ENCODE measurements at places on chromosomes 7 and 10.

DNA sequence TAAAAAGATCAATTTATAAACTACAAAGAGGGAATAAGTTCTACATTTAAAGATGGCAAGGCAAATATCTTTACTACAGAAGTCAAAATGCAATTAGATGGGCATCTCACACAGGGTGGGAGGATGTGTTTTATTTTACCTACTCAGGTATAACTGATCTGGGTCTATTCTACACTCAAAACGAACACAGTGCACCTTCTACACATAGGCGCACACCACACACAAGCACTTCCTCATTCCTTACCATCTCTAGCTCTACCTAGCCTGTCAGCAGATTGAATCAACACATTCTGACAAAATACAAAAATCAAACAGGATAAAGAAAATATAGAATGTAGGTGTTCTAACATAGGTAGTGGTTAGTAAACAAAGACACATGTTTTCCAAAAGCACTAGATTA lies 64.8 kb downstream of the SGCE start:
- no peak for DNase-seq

DNA sequence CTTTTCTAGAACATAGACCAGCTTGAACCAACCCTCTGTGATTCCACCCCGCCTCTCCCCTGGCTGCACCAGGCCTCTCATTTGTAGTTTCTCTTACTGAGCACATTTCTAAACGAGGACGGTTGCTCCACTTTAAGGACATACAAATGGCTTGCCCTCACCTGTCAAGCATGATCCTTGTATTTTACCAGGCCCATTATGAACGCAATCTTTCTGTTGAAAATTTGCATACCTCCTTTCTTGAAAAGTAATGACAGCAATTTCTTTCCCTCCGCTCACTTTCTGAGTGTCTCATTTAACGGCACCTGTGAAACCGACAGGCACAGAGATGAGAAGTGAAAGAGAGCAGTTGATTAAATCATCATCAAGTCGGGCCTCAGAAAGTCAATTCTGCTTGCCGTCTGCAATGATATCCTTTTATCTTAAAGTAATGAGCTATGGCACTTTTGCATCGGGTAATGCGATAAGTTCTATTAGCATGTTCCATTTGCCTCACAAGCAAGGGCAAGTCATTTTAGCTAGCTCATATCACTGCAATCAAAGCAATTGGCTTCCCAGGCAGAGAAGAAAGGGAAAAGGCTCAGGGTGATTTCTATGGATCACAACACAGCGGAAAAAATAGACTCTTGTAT lies 705.6 kb upstream of the GALNT17 start:
- DNase-seq, result no peak

DNA sequence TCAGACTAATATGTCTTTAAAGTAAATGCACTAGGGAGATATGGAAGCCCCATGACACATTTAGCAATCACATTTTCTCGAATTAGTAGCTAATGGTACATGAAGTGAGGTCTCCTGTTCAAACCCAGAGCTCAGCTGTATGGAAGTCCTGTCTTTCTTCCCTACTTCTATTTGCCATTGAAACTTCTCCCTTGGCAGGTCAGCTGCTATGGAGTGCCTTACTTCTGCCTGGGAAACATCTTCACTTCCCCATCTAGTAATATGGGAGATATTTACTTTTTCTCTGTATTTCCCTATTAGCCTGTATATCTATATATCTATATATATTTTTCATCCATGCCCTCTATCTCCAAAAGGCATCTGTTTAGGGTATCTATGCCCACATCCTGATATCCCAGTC lies 225.3 kb upstream of the INHBA start:
- no peak for DNase-seq

GRCh38 chr7:108012499-108013430 lies 9.8 kb upstream of the LAMB1 start:
- DNase-seq, result no peak

DNA sequence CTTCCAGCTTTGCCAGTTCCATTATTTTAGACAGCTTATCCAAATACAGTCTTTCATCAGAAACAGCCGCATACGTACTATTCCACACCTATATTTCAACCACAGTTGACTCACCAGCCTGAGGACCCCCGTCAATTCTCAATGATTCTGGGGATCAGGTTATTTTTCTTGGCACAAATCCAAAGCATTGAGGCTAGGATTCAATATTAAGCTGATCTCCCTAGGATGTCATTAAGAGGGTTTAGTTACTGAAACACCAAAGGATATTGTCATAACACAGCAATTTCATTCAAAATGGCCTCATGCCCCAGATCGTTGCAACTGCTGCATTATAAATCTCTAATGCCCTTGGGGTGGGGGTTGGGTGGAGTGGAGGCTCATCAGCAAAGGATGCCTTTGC lies 214.6 kb downstream of the PTEN start:
- DNase-seq, result no peak

DNA sequence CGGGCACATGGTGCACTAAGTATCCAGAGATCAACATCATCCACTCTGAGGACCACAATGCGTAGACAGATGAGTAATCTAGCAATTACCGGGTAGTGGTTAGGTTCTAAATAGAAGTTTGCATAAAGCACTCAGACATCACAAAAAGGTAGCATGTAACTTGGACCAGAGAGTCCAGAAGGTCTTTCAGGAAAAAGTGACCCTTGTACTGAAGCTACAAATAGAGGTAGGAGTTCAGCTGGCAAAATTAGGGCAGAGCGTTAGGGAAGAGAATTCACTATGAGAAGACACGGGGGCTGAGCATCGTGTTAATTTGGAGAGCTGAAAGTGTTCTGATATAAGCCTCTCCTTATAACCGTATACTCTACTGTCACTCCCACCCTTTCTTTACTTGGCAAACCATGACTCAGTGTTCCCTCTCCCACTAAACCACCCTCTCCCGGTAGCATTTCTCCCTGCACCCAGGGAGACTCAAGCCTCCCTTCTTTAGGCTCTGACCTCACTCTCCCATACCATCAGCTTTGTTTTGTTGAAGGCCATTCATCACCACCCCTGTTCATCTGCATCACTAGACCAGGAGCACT lies 222.2 kb upstream of the FZD1 start:
- DNase-seq, result no peak

- DNase-seq, result no peak
These were observed 903 bp downstream of the ZNF655 start for GRCh38 chr7:99559175-99559915.

DNA sequence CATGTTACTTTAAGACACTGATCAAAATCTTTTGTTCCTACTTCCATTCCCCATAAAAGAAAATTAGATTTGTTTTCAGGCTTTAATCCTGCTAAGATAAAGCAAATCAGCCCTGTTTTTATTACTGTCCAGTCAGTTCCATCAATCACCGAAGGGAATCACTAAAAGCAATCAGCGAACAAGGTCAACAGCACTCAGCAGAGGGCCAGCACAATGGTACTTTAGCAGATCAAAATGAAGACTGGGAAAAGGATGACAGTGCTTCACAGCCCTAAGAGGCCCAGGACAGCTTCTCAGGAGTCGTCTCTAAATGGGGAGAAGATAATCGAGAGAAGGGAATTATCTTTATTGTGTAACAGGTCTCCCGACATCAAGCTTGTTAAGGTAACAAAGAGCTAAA lies 32.7 kb downstream of the SEM1 start:
- no peak for DNase-seq

DNA sequence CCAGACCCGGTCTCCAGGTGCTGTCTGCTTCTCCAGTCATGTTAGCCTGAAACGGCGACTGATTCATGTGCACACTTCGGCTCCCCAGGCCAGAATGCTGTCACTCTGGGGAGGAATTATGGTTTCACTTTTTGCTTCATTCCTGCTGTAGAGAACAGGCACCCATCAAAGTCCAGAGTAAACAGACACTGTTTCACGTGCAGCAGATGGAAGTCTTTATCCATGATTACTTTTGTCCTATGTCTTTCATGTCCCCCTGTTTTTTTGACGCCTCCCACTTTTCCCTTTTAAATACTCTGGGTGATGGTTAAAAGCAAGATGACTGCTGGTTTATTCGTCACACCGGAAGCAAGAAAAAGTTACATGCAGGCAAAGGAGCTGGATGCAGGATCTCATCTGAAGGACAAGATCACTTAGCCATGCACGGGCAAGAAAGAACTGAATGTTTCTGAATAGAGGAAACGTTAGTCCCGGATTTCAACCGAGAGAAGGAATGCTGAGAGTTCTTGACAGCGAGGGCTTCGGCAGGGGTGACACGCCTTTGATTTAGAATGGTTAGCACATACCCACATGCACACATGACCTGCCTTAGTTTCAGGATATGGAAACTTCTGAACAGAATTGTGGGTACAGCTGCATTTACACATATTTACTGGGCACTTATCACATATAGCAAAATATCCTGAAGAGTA lies 250.0 kb upstream of the KLF6 start:
- no peak for DNase-seq

- no peak for DNase-seq
These were observed 394.7 kb downstream of the TFEC start for GRCh38 chr7:115635876-115636275.

DNA sequence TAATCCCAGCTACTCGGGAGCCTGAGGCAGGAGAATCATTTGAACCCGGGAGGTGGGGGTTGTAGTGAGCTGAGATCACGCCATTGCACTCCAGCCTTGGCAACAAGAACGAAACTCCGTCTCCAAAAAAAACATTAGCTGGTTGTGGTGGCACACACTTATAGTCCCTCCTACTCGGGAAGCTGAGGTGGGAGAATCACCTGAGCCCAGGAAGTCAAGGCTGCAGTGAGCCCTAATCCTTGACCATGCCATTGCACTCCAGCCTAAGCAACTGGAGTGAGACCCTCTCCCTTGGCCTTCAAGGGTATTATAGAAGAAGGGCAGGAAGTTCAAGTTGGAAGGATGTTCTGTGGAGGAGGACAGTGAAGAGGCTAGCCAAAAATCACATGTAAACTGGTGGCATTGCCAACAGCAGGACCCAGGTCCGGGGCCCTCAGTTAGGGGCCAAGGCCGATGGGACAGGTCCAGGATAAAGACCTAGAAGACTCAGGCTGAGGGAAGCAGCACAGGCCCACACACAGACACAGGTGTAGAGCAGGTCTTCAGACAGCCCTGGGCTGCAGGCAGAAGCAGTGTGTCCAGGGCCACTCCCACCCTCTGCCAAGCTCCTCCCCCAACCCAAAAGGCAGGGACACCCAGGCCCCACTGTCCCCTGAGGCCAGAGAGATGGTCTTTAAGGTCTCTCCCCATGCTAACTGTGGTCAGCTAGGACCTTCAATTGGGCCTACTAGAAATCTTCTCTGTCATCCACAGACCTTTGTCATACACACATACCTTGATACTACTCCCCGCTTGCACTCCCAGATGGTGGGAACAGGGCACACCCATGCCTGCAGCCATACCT lies 8.4 kb upstream of the SAMD8 start:
- DNase-seq, result no peak

DNA sequence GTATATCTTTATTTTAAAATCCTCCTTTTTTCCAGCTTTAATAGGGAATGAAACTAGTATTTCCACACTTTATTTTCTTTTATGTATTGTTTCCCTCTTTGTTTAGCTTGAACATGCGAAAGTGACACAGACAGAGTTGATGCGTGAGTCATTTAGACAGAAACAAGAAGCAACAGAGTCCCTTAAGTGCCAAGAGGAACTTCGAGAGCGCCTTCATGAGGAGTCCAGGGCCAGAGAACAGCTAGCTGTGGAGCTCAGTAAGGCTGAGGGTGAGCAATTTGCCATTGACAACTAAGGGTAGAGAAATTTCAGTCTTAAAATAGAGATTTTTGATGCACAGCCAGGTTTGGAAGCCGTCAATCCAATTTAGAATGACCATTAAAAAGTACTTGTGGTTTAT lies 73.1 kb downstream of the CYP51A1 start:
- DNase-seq, result no peak

DNA sequence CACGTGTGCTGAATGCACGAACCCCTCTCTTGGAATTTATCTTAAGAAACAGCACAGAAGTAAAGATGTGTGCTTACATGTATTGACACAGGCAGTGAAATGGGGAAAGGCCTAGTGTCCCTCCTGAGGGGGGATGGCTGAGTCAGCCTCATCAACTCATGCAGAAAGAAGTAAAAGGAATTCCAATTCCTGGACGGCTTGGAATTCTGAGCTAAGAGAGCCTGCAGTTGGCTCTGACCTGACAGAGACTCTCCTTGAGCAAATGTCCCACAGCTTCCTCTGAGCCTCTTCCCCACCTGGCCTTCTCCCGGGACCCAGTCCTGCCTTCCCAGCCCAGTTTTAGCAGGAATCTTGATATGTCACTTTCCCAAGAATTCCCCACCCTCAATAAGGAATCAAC lies 542.4 kb upstream of the ADARB2 start:
- no peak for DNase-seq

- DNase-seq, result no peak
These were observed 19.2 kb upstream of the GPR146 start for GRCh38 chr7:1024876-1025742.

DNA sequence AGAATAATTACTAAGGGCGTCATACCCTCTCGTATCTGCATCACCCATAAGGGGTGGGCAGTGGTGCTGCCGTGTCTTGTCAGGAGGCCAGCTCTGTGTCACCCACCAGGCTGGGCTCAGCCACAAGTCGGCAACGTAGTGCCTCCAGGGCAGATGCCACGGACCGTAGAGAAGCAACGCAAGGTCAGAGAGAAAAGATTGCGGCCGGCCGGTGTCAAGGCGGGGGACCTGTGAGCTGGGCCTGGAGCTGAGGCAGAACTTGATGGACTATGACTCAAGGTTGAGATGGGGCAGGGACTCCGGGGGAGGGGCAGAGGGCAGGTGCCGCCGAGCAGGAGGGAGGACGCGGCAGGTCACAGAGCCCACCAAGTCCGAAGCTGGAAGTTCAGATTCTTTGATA lies 29.5 kb downstream of the FOXK1 start:
- no peak for DNase-seq

- peak; percentile 43 for DNase-seq
These were observed 21.5 kb downstream of the C10orf105 start for GRCh38 chr10:71697938-71698709.

All from stimulated activated CD4-positive, alpha-beta T cell treated with anti-CD3 and anti-CD28 coated beads, Interleukin-12 subunit alpha, Interleukin-12 subunit beta, amount 100 ng/mL, for 24 hours (primary cell).